Panc1 (cell line): ENCODE measurements at places on chromosomes 4 and X.

- H3K27ac ChIP-seq = peak overlapping the region; percentile 74
- peaks cover 2% of the 10 kb centered on the region; the same call in 1 of the 2 replicates for H3K36me3 ChIP-seq
- no peak overlapping the region for H3K4me3 ChIP-seq
- H3K4me1 ChIP-seq = peaks cover 18% of the 10 kb centered on the region
- DNase-seq = no peak
Observed at GRCh38 chr4:153465140-153465539, 1.0 kb upstream of the TMEM131L start.

GRCh38 chr4:6852582-6852981, 57.0 kb upstream of the TBC1D14 start:
- no peak overlapping the region for H3K4me3 ChIP-seq
- no peak for DNase-seq
- no peaks in the 10 kb centered on the region; the same call in 1 of the 2 replicates for H3K4me1 ChIP-seq
- no peak overlapping the region for H3K27ac ChIP-seq

DNA sequence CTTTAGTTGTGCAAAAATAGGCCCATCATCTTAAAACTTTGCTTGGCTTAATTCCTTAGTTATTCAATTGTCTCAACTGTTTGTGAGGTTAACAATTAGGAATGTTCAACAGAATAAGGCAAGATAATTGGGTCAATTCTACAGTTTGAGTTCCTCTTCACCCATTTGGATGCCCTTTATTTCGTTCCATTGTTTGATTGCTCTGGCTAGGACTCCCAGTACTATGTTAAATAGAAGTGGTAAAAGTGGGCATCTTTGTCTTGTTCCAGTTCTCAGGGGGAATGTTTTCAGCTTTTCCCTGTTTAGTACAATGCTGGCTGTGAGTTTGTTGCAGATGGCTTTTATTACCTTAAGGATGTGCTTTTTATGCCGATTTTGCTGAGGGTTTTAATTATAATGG, 761.5 kb upstream of the GRIA3 start:
- no peaks in the 10 kb centered on the region for H3K27me3 ChIP-seq
- no peaks in the 10 kb centered on the region for H3K36me3 ChIP-seq

- H3K4me3 ChIP-seq = no peak overlapping the region
- no peaks in the 10 kb centered on the region for H3K36me3 ChIP-seq
- peaks cover 13% of the 10 kb centered on the region for H3K4me1 ChIP-seq
- H3K27me3 ChIP-seq = no peaks in the 10 kb centered on the region
- H3K27ac ChIP-seq = no peak overlapping the region
- DNase-seq = no peak
Observed at GRCh38 chr4:2406406-2406805, 12.0 kb downstream of the ZFYVE28 start.

DNA sequence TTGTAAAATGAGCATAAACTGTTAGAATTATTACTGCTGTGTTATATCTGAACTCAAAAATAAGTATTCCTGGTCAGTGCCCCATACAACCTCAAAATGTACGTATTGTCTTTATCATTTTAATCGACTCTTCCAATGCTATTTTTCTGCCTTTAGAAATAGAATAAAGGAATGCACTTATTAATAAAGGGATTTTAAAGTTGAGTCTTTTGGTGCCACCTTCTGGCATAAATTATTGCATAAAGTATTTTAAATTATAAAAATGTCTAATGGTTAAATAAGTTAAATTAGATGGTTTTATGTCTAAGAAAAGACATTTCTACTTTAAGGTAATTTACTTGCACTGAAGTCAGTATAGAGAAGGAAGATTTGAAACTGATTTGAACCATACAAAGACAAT, 424.0 kb upstream of the NDST4 start:
- no peaks in the 10 kb centered on the region for H3K36me3 ChIP-seq
- no peak overlapping the region for H3K4me3 ChIP-seq
- H3K27me3 ChIP-seq = no peaks in the 10 kb centered on the region
- no peak overlapping the region for H3K27ac ChIP-seq
- no peaks in the 10 kb centered on the region for H3K4me1 ChIP-seq

DNA sequence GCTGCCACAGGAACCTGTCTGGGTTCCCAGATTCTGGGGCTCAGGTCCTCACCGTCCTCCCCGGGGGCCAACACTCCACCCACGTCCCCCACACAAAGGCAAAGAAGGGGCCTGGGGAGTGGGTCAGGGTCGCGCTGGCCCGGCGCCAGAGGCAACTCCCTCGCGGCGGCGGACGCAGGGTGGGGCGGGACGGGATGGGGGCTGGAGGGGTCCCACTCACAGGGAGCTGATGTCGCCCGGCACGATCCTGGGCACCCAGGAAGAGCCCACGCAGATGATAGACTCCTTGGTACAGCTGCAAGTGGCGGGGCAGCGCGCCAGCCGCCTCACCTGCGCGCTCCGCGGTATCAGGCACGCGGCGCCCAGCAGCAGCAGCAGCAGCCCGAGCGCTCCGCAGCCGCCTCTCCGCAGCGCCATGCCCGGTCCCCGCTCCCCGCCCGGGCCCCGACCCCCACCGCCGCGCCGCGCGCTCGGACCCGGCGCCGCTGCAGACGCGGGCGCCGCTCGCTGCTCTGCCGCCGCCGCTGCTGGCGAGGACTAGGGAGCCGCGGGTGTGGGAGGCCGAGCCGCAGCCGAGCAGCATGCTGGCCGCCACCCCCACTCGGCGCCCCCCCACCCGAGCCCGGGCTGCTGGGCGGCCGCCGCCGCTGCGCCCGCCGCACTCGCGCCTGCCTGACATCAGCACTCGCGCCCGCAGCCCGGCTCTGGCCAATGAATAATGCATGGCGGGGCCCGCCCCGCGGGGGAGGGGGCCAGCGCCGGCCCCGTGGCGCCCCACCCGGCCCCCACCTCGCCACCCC, at the start of gene LGI2:
Gene LGI2 (minus strand): TSS at position 670 of the 800 bp plus-strand sequence. CDS start 253 bp downstream, at position 417.
- H3K4me3 ChIP-seq = peak within 1 kb of the TSS; percentile 26; the same call in 1 of the 2 replicates
- H3K27me3 ChIP-seq = peaks cover 12% of the 10 kb centered on the region
- no peaks in the 10 kb centered on the region for H3K4me1 ChIP-seq
- no peak for DNase-seq
- no peak within 1 kb of the TSS for H3K27ac ChIP-seq
- no peaks in the 10 kb centered on the region for H3K36me3 ChIP-seq

GRCh38 chrX:46730765-46731164, 28.2 kb downstream of the SLC9A7 start:
- H3K4me1 ChIP-seq = 0 out of 2 replicates have a peak, but pooled peaks cover 3% of the 10 kb centered on the region
- H3K27ac ChIP-seq = no peak overlapping the region
- no peaks in the 10 kb centered on the region for H3K27me3 ChIP-seq
- no peak overlapping the region for H3K4me3 ChIP-seq

DNA sequence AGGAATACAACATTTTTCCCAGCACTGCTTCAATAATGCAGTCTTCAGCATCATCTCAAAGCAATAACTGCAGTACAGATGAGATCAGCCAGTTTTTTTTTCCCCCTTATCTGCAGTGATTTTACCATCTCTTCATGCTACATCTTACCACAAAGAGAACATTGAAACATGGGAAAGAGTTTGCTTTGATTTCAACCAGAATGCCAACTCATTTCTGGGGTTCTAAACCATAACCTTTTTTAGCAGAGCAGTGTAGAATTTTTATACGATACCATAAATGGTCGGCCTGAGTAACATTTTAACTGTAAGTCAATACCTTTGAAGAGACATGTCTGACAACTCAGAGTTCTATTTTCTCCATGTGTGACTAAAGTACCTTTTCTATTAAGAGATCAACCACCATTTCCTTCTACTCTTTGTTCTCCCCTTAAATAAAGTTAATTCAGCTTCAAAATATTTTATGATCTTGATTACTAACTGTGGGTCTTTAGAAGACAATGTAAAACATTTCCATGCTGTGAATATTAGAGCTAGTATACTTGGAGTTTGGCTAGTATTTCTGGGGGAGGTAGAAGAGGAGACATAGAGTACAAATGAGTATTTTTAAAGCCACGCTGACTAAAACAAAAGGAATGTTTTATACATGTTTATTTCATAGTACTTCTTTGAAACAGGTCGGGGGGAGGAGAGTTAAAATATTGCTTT, 69.1 kb downstream of the TET2 start:
- H3K27ac ChIP-seq = no peak overlapping the region
- no peaks in the 10 kb centered on the region for H3K4me1 ChIP-seq
- no peaks in the 10 kb centered on the region for H3K36me3 ChIP-seq
- no peak for DNase-seq

DNA sequence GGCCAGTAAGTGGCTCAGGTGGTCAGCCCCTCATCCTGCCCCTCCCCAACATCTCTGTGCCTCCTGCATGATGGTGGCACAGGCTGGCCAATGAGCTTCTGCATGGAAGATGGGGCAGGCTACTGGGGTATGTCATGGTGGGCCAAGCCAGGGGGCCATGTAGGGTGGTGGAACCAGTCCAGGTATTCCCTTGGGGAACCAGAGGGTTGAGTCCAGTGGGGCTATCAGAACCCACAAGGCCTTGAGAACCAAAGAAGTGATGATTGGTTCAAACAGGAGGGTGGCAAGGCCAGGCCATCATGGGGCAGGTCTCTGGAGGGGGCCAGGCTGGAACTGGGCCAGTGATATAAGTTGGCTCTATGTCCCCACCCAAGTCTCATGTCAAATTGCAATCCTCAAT, 18.8 kb upstream of the PPP2R2C start:
- no peaks in the 10 kb centered on the region for H3K4me1 ChIP-seq
- no peak overlapping the region for H3K27ac ChIP-seq
- peaks cover 2% of the 10 kb centered on the region; the same call in 1 of the 2 replicates for H3K27me3 ChIP-seq
- no peak overlapping the region for H3K4me3 ChIP-seq
